MCF 10A (cell line): ENCODE measurements at places on chromosomes 3 and 15. TPM values are rescaled to one million over a fixed set of nuclear protein-coding genes. Genes with fewer than 3 reads are reported as not detected.

GRCh38 chr3:32305361-32305876 lies 66.9 kb downstream of the CMTM8 start:
- DNase-seq, result no peak

- DNase-seq, result no peak
Measured at GRCh38 chr3:49882166-49882565, 12.5 kb upstream of the CAMKV start.

GRCh38 chr3:65761446-65762234 lies 277.1 kb downstream of the MAGI1 start:
- no peak for DNase-seq

CCR2 gene
- not detected in 2 replicates for total RNA-seq

- DNase-seq, result no peak
Measured at GRCh38 chr3:171836855-171837254, 6.3 kb upstream of the TMEM212 start.

DNA sequence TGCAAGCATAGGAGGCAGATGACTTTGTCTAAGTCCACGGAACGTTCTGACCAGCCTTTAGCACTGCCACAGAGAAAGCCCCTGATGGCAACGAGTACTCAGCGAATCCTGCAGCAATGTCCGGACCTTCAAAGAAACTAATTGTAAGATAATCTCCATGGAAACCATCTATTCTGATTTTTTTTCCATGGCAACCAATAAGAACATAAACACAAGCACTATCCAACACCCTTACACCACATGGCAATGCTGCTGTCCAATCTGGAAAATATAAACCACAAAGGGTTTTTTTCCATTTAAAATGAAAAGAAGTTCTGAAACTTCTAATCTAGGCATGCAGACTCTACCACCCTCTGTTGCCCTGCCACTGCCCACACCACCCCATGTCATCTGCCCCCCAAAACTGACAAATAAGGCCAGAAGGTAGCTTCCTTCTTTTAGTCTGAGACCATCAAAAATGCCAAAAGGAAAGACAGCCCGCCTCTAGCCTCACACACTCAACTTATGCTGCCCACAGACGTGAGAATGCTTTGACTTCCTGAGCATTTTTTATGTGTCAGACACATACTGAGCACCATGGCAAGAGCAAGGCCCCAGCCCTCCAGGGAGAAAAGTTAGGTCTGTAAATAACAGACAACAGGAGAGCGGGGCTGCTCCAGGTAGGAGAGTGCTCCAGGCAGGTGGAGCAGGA lies 44.5 kb downstream of the POC1A start:
- DNase-seq, result no peak

DNA sequence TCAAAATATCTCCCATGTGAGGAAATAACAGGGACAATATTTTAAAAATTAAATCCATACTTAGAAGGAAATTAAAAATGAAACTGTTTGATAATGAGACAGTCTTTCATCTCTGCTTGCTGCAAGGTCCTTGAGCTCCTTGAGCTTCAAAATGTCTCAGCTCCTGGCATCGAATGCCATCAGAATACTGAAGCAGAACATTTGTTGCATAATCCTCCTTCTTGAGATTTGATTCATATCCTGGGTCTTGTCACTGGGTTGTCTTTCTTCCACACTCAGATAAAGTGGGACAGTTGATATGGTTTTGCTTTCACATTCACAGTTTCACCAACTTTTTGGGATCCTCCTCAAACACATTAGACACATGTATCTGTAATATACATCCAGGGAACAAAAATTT lies 27.8 kb downstream of the COL8A1 start:
- peak; percentile 58 for DNase-seq

GPR15 gene
- total RNA-seq, result not detected in 2 replicates

DNA sequence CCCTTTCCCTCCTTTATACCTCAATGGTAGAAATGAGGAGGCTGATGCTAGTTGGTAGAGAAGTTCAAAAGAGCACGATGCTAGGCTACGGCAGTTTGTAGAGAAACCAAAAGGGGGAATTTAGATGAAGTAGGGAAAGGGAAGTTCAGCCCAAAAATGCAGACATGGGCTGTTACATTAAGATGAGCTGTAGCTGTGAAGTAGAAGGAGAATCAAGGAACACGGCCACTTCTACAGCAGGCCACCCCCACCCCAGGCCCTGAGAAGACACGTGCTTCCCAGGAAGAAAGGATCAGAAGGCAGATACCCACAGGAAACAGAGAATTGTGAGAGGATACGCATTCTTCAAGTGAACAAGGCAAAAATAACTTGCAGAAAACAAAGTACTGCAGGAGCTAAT lies 2.1 kb upstream of the PARP14 start:
- no peak for DNase-seq

FOXB1 gene
- total RNA-seq, result not detected in 2 replicates

GRCh38 chr3:104385421-104385820 lies 981.3 kb upstream of the ALCAM start:
- no peak for DNase-seq

TAGLN3 gene
- total RNA-seq, result not detected in 2 replicates

GRCh38 chr3:100548053-100548452 lies 55.6 kb downstream of the TMEM45A start:
- no peak for DNase-seq

RAB43 gene
- total RNA-seq, result 18.5 and 18.9 TPM in 2 replicates

DNA sequence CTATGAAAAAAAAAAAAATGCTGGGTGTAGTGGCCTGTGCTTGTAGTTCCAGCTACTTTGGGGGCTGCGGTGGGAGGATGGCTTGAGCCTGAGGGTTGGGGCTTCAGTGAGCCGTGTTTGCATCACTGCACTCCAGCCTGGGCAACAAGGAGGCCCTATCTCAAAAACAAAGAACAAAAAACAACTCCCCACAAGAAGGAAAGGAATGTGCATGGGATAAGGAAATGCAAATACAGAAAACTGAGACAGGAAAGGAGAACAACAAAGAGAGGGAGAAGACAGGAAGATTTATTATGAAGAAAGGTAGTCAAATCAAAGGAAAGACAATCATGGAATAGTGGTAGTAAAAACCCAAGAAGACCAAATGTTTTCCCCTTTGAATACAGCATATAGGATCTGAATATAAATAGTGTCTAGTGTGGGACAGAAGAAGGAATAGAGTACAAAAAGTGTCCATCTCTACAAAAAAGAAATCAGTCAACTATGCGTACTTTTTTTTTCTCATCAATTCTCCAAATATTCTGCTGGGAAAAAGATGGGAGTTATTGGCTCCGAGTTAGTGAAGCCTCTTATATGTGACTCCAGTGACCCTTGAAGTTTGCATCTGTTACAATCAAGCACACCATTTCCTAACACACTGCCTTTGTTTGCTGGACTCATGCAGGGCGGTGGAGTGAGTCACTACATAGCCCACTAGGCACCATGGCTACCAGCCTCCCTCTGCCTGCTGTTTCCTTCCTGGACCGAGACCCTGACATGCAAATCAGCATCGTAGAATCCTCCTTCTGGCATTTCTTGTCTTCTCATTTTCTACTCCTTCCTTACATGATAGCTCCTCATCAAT lies 101.2 kb upstream of the PTX3 start:
- DNase-seq, result peak; percentile 66

DNA sequence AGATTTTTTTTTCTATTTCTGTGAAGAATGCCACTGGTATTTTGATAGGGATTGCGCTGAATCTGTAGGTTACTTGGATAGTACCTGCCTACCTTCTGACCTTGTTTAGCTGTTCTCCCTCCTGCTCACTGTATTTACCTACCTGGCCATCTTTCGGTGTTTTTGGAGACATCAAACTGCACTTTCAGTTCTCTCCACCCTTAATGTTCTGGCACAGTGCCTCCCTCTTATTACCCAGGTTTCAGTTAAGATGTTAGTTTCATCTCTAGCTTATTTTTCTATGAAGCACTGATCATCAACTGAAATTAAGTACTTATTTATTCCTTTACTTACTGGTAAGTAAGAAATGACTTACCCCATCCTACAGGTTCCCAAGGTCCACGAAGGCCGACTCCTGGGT lies 74.4 kb upstream of the KLHL25 start:
- no peak for DNase-seq

DNA sequence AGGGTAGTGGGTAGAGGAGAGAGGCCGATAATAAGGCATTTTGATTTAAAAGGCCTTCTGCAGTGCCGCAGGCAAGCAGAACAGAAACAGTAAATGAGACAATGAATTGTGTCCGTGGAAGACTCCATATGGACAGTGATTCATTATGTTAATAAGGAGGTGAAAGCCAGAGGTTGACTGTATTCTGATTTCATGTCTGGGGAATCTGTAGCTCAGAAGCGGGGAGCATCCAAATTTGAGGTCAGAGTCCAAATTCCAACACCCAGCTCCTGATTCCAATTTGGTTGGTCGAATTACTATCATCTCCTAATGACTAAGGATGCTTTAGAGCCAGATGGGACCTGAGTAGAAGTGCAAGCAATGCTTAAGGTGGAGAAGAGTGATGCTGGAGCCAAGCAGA lies 1.0 kb upstream of the TBC1D21 start:
- DNase-seq, result no peak

DNA sequence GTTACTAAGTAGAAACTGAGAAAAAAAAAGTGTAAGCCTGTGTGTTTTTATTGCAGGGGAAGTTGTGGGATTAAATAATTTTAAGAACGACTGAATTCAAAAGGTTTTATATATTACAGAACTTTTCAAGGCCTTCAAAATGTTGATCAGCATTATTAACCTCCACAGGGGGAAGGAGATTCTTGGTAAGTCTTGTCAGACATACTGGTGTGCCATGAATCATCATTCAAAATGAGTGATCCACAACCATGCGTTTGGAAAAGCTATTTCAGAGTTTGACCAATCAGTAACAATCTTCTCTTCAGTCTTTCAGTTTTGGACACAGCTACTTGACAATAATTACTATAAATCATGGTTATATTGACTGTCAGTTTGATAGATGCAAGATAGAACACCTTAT lies 70.2 kb downstream of the ADAMTS9 start:
- DNase-seq, result no peak

DNA sequence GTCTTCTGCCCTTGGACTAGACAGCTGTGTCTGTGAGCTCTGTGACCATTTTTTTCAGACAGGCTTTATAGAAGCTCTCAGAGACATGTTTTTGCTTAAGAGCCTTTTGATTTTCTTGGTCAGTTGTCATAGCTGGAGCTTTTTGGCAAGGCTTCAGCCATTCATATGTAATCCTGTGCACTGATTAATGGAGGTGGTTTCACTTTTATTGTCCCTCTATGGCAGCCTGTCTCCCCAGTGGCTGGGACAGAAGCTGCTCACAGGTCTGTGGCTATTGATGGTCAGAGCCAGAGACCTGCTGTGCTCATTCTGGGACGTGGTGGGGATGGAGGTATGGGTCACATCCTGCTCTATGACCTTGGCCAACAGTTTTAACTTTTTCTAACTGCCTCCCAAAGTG lies 226.6 kb upstream of the LRRFIP2 start:
- DNase-seq, result no peak

GRCh38 chr3:1696669-1697275 lies 401.9 kb upstream of the CNTN4 start:
- no peak for DNase-seq

- no peak for DNase-seq
Measured at GRCh38 chr15:76752549-76752948, 152.6 kb downstream of the SCAPER start.

DNA sequence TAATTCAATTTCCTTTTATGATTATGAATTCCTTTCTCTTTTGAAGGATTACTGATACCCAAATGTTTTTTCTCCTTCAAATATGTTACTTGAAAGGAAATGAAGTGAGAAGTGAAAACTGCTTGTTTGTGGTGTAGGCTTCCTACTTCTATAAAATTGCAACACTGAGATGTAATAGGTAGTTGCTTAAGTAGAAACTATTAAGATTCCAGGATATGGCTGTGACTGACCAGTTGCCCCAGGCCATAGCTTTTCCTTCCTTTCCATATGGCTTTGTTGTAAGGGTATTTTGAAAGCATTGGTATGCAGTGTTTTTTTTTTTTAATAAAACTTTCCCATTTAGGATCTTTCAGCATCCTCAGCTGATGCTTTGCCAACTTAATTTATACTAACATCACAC lies 28.5 kb downstream of the DNAJC13 start:
- peak; percentile 92 for DNase-seq

POPDC2 gene
- 0.91 and 0.93 TPM in 2 replicates for total RNA-seq

DNA sequence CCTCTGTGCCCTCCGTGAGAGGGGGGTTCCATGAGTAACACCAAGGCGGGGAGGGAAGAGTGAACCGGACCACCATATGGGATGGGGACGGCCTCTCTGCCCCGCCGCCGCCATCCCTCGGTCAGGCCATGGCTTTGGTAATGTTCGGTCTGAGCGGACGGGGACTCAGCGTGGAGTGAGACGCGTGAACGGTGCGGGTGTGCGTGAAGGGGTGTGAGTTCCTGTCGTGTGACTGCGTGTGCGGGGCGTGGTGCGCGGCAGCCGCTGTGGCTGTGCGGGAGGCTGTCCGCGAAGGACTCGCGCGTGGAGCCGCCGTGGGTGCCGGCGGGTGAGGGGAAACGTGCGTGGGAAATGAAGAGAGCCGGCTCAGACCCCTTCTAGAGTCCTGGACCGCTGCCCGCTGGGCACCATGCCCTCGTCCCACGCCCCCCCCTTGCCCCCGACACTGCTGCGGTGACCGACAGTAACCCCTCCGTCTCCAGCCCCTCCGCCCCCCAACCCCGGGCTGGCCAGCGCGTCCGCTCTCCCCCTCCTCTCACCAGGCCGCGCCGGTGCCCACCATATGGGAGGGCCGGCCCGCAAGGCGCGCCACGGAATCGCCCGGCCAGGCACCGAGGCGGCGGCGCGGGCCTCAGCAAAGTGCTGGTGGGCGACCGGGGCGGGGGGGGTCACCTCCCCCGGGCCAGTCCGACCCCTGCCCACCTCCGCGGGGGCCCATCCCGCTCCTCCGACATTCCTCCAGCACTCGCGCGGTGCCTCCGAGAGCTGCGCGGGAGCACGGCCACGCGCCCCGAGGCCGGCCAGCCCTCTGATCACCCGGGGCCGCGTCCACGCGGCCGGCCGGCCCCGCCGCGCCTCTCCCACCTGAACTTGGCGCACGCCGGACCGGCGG lies 589 bp downstream of the KLF15 start:
- DNase-seq, result no peak

- DNase-seq, result no peak
Measured at GRCh38 chr3:120708408-120708807, 26.4 kb upstream of the HGD start.

DNA sequence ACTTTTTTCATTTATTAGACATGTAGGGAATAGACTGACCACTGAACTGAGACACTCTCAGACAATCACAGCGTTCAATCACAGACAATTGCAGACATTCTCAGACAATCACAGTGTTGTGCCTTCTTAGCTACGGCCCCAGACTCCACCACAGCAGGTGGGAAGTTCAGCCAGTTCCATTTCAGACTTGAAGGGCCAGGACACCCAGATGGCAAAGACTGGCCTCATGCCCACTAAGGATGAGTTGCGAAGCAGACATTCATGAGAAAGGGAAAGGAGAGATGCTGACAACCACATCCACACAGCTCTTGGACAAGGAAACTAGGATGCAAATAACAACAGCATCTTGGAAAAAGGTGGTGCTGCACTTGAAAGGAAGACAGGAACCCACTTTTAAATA lies 21.9 kb upstream of the ALDH1L1 start:
- DNase-seq, result no peak

- no peak for DNase-seq
Measured at GRCh38 chr3:167502401-167502800, 28.6 kb upstream of the SERPINI2 start.
